ENCODE measurements at places on chromosomes 1 and 21.

DNA sequence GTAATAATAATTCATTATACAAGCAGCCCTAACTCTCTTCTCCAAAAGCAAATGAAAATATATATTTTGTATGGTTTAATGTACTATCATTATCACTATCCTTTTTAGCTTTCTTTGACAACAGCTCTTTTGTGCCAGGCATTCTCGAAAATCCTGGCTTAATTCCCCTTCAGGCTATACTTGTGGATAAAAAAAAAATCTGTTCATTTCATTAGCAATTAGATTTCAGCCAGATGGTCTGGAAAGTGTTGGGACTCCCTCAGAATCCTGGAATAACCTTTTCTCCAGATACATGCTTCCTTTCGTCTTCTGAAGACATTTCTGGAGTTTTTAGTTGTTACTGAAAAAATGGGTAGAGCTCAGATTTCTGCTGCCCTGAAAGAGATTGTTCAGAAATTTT is 83.4 kb upstream of the PLPPR4 start:
- no peak for DNase-seq

- peak; percentile 93 for DNase-seq
These were observed 27.5 kb downstream of the TMEM51 start for GRCh38 chr1:15180945-15181523.

DNA sequence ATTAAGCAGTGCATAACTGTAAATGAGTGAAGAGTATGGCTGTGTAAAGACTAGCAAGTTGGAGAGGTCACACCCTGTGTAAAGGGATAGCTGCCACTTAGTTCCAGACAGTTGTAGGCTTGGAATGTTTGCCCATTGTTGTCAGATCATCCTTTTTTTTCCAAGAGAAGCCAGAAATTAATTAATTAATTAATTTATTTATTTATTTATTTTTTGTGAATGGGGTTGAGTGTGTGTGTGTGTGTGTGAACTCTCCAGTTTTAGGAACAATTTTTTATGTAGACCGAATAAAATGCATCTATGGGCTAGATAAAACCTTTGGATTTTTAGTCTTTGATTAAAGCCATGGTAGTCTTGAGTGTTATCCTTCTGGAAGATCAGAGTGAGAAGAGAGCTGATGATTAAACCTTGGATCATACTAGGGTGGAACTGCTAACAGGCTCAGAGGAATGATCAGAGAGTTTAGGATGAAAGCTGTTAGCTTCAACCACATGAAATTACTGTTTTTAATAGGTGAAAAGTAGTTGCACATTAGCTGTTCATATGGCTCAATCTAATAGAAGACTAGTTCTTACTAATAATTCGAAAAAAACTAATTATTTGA is 58.4 kb downstream of the OSBPL9 start:
- no peak for DNase-seq

DNA sequence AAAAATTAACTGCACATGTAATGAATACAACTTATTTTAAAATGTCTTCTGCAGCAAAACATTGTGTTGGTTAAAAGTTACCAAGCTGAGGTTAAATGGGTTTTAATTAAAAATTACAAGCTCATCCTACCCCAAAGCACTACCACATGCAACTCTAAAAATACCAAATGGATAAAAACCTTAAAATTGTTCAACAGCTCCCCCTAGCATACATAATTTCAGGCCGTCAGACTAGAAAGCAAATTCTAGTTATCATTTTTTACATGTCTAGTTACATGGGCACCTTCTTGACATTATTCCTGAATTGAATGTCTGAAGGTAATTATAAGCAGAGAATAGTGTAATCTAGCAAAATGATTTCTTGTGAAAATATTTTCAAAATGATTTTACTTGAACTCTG is 176.5 kb downstream of the C1orf21 start:
- DNase-seq: no peak

GRCh38 chr1:209769971-209770370 is 14.1 kb downstream of the TRAF3IP3 start:
- no peak for DNase-seq

DNA sequence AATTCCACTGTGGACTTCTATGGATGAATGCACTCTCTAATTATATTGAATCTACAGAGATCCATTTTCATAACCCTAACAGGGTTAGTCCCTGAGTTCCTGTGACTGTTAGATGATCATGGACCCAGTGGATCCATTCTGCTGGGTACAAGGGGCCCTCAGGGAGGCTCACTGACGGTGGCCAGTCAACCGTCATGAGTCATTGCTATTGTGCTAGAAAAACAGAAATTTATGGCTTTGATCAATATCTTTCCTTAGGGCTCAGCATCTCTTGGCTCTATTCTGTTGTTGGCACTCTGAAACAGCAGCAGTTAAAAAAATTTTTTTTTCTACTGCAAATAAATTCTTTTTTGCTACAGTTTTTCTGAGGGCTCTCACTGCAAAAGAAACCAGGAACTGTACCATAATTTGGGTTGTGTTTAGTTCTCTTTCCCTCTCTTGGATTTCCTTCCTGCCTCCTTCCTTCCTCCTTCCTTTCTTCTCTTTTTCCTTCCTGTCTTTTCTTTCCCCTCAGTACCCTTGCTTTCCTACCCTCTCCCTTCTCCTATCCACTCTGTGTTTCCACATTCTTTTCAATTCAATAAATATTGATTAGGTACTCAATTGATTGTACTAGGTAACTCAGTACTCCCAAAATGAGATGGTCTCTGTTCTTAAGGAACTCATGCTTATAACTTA is 49.5 kb downstream of the UTP25 start:
- DNase-seq: no peak

- no peak for DNase-seq
These were observed 26.3 kb upstream of the DISP1 start for GRCh38 chr1:222788402-222789156.

DNA sequence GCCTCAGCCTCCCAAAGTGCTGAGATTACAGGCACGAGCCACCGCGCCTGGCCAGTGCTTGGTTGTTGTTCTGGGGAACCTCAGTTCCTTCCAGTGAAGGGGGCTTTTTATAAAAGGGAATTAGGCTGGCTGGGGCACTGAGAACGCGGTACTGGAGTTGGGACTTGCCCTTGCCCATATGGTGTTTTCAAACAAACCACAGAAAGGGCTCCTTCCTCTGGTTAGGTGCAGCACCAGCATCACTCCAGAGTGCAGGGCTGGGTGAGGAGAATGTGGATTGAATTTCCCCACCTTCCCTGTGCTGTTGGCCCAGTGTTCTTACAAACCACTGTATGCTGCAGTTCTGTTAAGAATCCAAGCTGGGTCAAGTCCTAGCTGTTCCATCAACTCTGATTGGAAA is 5.3 kb downstream of the MAN1C1 start:
- no peak for DNase-seq

GRCh38 chr1:153963850-153964331 is 554 bp upstream of the SLC39A1 start:
- no peak for DNase-seq

DNA sequence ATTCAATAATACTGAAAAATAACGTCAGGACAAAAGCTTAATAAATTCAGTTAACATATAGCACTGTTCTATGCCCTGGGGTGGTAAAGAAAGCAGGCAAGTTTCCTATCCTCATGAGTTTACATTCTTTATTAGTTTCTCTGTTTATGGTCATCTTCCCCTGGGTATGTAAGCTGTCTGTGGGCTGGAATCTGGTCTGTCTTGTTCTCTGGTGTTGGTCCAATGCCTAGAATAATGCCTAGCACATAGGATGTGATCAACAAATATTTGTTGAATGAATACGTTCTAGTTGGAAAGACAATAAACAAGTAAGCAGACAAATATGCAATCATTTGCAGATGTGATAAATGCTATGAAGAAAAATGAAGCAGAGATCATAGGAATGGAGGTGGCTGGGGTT is 7.2 kb upstream of the IGSF3 start:
- DNase-seq: no peak
